ENCODE measurements at places on chromosomes 16 and 17. TPM values are rescaled to one million over a fixed set of nuclear protein-coding genes. Genes with fewer than 3 reads are reported as not detected.
A peak's percentile ranks its signal among the peaks of the same experiment; 100 is the strongest.

GRCh38 chr17:36937959-36938565 lies 787 bp downstream of the LHX1 start:
- H3K4me3 ChIP-seq: no peak overlapping the region
- H3K36me3 ChIP-seq: no peaks in the 10 kb centered on the region
- peaks cover 73% of the 10 kb centered on the region for H3K4me1 ChIP-seq
- peaks cover 100% of the 10 kb centered on the region for H3K27me3 ChIP-seq

The ACBD4 gene
- total RNA-seq: 16.6 TPM

- H3K27ac ChIP-seq: no peak within 1 kb of the TSS
- H3K36me3 ChIP-seq: peaks cover 13% of the 10 kb centered on the region
- no peaks in the 10 kb centered on the region for H3K27me3 ChIP-seq
- peaks cover 17% of the 10 kb centered on the region for H3K4me1 ChIP-seq
Measured at GRCh38 chr17:35731239-35731916, at the start of gene RASL10B. Gene RASL10B (plus strand): TSS chr17:35731639. CDS start chr17:35735185, 3,546 bp downstream.

GRCh38 chr17:81339191-81339533 lies 44.1 kb upstream of the SLC38A10 start:
- peak overlapping the region; percentile 93 for H3K27ac ChIP-seq
- no peak for DNase-seq
- H3K27me3 ChIP-seq: peaks cover 14% of the 10 kb centered on the region
- no peak overlapping the region for H3K4me3 ChIP-seq
- H3K36me3 ChIP-seq: no peaks in the 10 kb centered on the region
- H3K4me1 ChIP-seq: peaks cover 75% of the 10 kb centered on the region

The C17orf100 gene
- 1.9 TPM for total RNA-seq

The HSPB9 gene
- not detected for total RNA-seq

DNA sequence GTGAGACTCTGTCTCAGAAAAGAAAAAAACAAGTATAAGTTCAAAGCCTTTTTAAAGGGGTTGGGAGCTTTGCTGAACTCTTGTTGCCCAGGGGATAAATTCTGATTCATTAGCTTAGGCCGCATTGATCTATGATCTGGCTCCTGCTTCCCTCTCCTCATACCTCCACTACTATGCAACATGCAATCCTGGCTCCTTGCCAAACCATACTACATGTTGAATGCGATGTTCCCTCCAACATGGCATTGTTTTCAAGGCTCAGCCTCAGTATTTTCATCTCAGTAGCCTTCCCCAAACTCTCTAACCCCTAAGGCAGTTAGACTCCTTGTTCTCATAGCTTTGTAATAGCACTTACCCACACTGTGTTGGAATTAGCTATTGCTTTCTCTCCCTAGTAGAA lies 6.2 kb downstream of the REXO5 start:
- DNase-seq: no peak
- H3K27me3 ChIP-seq: no peaks in the 10 kb centered on the region
- H3K4me1 ChIP-seq: peaks cover 1% of the 10 kb centered on the region
- peaks cover 5% of the 10 kb centered on the region for H3K36me3 ChIP-seq
- H3K4me3 ChIP-seq: no peak overlapping the region
- no peak overlapping the region for H3K27ac ChIP-seq

The ABCC6 gene
- total RNA-seq: 40.5 TPM

The PRR11 gene
- 4.1 TPM for total RNA-seq

The TPSG1 gene
- 2.9 TPM for total RNA-seq

The CDH3 gene
- 3.4 TPM for total RNA-seq

- H3K27me3 ChIP-seq: no peaks in the 10 kb centered on the region
- no peak overlapping the region for H3K27ac ChIP-seq
- no peak for DNase-seq
- peaks cover 15% of the 10 kb centered on the region for H3K4me1 ChIP-seq
Measured at GRCh38 chr17:17359271-17359670, 56.1 kb downstream of the NT5M start.

The CFAP119 gene
- total RNA-seq: 11.1 TPM
